HuH-7 (cell line): ENCODE measurements at places on chromosomes 4 and X.
A peak's percentile ranks its signal among the peaks of the same experiment; 100 is the strongest.

GRCh38 chrX:38868941-38869401 lies 67.7 kb downstream of the MID1IP1 start:
- no peak for DNase-seq

GRCh38 chr4:20305976-20306375 lies 54.3 kb downstream of the SLIT2 start:
- no peak for DNase-seq

DNA sequence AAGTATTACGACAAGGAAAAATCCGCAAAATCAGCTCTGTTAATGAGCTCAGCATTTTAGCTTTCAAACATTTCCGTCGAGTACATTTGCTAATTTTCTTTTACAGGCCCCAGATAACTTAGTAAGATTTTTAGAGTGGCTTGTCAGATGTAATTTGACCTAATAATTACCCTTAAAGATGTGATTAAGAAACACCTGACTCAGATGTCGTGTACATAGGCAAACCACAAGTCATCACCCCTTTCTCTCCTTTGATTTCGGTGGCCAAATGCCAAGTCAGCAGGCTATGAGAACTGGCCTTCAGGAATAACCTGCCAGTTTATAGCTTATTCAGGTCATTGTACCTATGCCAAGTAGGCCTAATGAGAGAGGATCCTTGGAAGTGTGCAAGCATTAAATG lies 369.6 kb downstream of the PCDH7 start:
- DNase-seq = peak; percentile 17

DNA sequence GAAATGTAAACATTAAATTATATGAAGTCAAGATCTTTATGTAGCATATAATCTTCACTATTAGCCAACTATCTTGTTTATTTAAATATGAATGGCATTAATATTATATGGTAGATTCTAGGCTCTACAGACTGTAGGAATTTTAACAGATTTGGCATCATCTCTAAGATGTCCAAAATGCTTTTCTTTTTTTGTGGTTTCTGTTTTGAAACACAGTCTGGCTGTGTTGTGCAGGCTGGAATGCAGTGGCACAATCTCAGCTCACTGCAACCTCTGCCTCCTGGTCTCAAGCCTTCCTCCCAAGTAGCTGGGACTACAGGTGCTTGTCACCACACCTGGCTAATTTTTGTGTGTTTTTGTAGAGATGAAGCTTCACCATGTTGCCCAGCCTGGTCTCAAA lies 76.2 kb downstream of the ELOVL6 start:
- no peak for DNase-seq

- no peak for DNase-seq
Measured at GRCh38 chrX:8284131-8284530, 113.1 kb upstream of the VCX2 start.
